ENCODE measurements at places on chromosomes 16 and 17. TPM values are rescaled to one million over a fixed set of nuclear protein-coding genes. Genes with fewer than 3 reads are reported as not detected.
A peak's percentile ranks its signal among the peaks of the same experiment; 100 is the strongest.

DNA sequence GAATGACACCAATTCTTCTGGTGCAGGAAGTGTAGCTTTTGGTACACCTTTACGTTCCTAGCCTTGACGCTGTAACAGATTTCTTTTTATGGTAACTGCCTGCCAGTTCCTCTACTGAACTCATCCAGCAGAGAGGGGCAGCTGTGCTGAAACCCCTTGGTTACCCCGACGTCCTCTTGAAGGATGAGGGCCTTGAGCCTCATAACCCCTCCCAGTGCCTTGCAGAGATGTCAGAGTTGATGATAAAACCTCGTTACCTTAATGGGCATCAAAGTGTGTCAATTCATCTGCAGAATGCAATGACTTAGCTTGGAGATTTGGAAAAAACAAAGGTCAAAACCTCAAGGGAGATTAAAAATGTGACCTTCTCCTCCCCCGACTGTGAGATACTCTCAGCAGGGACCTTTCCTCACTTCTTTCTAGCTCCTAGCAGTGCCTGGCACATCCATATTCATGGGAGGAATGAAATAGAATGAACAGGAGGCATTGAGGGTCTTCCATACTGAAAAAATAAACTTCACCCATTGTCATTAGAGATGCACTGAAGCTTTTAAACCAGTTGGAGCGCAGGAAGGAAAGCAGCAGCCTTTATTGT lies 69.2 kb downstream of the SDR42E1 start:
- DNase-seq: no peak

DNA sequence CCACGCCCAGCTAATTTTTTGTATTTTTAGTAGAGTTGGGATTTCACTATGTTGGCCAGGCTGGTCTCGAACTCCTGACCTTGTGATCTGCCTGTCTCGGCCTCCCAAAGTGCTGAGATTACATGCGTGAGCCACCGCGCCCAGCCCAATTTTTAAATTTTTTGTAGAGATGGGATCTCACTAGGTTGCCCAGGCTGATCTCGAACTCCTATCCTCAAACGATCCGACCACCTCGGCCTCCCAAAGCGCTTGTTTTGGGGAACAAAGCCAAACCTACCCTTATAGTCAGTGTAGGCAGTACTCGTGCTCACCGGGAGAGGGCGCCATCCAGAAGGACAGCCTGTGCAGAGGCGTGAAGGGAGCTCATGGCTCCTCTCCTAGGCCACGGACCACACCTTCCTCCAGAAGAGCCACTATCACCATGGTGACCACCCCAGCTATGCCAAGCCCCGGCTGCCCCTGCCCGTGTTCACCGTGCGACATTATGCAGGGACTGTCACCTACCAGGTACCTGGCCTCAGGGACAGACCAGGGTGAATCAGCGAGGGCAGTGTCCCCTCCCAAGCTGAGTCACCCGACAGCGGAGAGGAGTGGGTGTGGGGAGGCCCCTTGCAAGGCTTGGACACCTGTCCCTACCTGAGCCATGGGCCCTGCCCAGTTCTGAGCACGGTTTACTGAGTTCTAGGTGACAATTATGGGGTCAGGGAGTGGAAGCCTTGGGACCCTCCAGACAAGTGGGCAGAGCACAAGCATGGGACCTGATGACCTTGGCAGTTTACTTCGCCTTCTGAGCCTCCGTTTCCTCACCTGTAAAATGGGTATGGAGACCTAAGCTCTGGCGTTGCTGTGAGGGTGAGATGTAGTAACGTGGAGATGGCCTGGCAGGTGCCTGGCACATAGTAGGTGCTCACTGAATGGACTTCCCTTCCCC lies 13.7 kb downstream of the MYO15B start:
- no peak for DNase-seq

DNA sequence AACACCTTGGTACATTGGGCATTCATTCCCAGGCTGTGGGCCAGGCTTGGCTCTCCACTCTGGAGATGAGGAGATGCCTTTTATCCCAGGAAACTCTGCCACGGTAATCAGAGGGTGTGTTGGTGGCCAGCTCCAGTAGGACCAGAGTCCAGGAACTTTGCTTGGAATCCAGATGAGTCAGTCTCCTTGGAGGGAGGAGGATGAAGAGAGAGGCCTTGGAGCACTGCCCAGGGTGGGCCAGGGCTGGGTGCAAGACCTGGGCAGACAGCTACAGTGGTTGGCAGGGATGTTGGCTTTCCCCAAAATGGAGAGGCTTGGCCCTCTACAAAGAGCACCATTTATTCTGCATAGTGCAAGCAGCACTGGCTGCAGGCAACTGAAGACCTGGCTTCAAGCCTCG lies 209.0 kb downstream of the RGS9 start:
- DNase-seq: no peak

DNA sequence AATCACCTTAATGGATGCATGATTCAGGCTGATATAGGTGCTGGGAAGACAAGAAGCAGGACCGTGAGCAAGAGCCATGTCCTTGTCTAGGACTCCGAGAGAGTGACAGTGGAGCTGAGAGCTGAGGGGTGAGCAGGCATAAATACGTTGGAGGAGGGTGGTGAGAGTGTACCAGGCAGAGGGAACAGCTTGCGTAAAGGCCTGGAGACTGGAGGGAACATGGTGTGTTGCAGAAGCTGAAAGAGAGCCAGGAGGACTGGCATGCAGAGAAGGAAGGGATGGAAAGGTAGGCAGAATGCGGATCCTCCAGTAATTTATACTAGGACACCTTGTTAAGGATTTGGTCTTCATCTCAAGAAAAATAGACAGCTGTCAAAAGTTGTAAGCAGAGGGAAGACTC lies 653.2 kb downstream of the HS3ST4 start:
- no peak for DNase-seq

DNA sequence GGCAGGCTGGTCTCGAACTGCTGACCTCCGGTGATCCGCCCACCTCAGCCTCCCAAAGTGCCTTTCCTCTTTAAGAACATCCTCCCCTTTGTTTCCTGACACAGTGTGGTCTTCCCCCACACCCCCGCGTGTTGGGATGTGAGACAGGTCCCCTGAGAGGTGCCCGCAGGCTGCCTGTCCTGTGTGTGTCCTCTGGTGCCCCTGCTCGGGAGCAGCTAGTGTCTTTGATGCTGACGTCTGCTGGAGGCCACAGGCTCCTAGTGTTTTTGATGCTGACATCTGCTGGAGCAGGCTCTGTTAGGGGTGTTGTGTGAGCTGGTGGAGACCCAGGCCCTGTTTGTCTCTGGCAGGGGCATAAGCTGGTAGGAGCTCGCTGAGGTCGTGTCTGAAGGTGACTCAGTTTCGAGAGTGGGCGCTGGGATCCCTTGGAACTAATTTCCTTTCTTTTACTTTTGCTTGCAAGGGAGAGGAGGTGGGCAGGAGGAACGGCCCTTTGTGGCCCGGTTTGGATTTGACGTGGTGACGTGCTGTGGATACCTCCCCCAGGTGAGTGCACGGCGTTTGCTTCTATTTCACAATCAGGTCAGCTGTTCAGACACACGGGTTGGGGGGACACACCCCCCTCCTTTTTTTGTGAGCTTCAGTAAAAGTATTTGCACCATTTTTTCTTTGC lies 6.0 kb downstream of the FN3KRP start:
- DNase-seq: no peak

DNA sequence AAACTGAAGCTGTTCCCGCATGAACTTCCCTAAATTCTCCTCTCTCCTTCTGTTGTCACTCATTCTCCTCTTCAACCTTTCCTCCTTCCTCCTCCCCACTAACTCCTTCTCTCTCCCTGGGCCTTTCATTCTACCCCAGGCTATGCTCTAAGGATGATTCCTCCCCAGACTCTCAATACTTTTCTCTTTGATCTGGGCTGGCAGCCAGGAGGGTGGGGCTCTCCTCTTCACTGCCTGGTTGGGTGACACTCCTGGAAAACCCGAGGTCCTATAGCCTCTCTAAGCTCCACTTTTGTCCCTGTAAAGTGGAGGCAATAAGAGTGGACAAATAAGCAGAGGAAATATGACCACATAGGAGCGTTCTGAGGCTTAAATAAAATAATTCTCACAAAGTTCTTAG lies 46.2 kb downstream of the HSD17B2 start:
- no peak for DNase-seq

- no peak for DNase-seq
Observed at GRCh38 chr17:83196973-83197880, 117.8 kb downstream of the METRNL start.

DNA sequence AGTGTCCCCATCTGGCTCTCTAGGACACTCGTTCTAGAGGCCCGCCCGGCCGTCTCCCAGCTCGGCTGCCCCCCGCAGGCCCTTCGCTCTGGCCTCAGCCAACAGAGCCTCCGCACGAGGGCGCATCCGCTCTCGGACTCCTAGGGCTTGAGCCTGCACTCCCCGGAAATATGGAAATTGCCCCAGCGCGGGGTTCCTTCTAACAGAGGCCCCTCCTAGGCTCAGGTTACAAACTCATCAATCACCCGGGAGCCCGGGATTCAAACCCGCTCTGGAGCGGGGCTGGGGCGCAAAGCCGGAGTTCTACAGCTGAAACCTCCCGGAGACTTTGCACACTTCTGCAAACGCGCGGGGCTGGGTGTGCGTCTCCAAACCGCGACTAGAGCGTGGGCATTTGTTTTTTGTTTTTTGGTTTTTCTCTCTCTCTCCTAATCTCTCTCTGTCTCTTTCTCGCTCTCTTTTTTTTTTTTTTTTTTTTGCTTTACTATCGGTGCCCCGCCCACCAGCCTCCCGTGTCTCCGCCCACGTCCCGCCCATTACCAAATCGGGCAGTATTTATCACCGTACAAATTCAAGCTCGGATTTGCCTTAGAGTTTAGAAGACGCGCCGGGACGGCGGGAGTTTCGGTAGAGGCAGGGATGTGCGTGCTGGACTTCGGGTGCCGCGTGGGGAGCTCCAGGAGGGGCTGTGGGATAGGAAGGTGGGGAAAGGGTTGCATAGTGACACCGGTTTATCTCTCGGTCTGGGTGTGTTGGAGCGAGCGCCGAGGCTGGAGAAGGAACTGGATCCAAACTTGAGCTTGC lies 2.4 kb upstream of the FOXL1 start:
- DNase-seq: peak; percentile 95

Gene BEAN1
- polyA plus RNA-seq: 3.3 TPM

Gene GCGR
- polyA plus RNA-seq: 9.2 TPM

Gene IKZF3
- 0.37 TPM for polyA plus RNA-seq

Gene MYOCD
- 8.2 TPM for polyA plus RNA-seq
